Stimulated activated CD8-positive, alpha-beta memory T cell treated with anti-CD3 and anti-CD28 coated beads, Interleukin-4, amount 100 ng/mL, for 1 hour (primary cell): ENCODE measurements at places on chromosomes 5 and 9.

GRCh38 chr5:52139888-52140615 is 647.7 kb upstream of the ITGA1 start:
- DNase-seq = no peak

DNA sequence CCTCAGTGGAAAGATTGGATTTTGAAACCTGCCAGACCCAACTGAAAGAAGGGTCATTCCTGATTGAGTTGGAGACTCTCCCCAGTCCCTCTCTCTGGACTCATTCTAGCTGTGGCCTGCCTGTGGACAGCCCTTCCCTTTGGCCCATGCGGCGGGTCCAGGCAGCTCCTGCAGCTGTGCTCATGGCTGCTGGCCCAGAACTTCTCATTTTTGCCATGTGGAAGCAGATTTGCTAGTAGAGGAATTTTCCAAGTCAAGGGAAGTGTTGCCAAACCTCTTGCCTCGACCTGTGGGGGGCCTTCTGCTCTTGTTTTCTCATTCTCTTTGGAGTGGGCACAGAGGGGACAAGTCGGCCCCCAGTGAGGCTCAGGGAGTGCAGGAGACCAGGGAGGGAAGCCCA is 89.2 kb downstream of the ANKRD33B start:
- no peak for DNase-seq

- no peak for DNase-seq
These were observed 4.5 kb upstream of the EIF4EBP3 start for GRCh38 chr5:140542972-140543371.

DNA sequence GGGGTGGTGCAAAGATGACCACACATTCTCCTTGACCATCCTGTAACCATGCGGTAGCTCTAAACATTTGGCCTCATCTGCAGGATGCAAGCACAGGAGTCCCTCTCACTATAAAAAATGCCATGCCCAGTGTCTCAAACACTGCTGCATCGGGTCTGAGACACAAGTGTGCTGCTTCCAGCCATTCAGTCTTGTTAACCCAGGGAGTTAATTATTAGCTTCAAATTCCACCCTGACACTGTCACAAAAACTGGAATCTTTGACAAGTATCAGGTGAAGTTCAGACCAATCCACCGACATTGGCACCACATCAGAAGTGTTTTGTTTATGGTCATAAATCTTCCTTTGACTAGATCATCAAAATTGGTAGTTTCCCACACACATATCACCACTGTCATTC is 119.1 kb upstream of the RASEF start:
- DNase-seq = no peak

DNA sequence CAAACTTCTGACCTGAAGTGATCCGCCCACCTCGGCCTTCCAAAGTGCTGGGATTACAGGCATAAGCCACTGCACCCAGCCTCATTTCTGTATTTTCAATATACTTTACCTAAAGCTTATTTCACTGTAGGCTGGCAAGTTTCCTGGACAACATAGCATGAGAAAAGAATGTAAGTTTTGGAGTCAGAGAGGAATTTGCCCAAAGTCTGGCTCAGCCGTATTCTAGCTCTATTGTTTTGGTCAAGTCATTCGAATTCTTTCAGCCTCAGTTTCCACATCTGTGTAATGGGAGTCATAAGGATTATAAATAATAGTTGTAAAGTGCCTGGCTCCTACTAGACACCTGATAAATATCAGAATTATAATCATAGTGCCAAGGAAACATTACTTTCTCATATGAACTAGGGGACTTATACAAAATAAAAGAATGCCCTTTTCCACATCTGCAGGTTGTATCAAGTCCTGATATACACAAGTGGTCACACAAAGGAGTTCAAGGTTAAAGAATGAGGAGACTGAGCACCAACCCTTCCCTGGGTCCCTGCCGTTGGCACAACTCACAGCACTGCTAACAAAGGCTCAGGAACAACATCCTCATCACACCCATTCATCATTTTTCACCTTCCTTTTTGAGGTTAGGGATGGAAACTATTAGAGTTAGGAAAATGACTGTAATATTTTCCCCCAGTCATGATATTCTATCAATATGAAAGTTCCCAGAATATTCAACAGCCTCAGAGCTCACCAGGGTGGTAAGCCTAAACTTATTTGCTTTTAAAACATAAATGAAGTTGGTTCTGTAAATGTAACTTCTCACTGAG is 34.6 kb upstream of the RAI14 start:
- no peak for DNase-seq

- no peak for DNase-seq
These were observed 47.3 kb downstream of the LIFR start for GRCh38 chr5:38509185-38509584.

GRCh38 chr9:97372580-97372979 is 39.3 kb upstream of the TDRD7 start:
- DNase-seq = no peak

DNA sequence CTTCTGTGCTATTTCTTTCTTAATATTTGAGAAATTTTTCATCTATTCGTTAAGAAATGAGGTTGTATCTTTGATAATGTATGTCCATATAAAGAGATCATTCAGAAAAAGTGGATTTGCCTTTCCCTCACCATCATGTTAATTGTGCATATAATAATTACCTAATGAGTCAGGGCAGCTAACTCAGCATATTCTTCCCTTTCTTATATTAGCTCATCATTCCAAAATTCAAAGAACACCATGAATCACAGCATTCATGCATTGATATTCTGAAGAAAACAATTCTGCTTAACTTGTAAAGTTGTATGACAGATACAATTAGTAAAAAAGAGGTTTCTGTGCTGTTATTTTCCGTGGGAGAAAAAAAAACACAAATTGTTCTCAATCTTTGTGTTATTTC is 630.6 kb downstream of the TLE1 start:
- no peak for DNase-seq

GRCh38 chr5:5158472-5158895 is 18.4 kb downstream of the ADAMTS16 start:
- no peak for DNase-seq

- DNase-seq = no peak
These were observed 16.2 kb downstream of the CYFIP2 start for GRCh38 chr5:157282150-157282549.

DNA sequence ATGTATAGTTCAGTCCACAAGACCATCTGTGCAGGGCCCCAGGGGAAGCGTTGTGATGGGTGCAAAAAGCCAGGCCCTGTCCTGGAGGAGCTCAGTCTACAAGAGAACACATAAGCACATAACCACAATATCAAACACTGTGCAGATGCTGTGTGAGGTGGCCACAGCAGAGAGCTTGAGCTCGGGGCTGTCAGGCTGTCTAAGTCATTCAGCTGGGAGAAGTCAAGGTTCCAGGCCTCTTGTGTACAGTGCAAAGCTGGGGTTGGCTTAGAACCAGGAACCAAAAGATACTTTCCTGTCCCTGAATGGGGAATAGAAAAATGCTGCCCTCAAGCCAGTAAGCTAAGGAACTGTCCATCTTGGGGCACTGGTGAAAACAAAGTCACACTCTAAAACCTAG is 75.0 kb downstream of the PRDM6 start:
- DNase-seq = no peak

GRCh38 chr5:75935572-75935971 is 147.6 kb upstream of the SV2C start:
- DNase-seq = no peak

DNA sequence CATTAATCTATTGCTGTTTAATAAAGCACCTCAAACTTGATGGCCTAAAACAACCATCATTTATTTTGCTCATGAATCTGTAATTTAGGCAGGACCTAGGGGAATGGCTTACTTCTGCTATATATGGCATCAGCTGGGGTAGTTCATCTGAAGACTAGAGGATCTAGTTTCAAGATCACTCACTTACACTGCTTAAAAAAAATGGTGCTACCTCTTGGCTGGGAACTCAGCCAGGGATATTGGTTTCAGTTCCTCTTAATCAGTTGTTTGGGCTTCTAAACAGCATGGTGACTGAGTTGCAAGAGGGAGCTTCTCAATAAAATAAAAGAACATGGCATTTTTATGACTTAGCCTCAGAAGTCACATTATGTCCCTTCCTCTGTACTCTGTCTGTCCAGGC is 142.0 kb downstream of the FAM114A2 start:
- DNase-seq = no peak

DNA sequence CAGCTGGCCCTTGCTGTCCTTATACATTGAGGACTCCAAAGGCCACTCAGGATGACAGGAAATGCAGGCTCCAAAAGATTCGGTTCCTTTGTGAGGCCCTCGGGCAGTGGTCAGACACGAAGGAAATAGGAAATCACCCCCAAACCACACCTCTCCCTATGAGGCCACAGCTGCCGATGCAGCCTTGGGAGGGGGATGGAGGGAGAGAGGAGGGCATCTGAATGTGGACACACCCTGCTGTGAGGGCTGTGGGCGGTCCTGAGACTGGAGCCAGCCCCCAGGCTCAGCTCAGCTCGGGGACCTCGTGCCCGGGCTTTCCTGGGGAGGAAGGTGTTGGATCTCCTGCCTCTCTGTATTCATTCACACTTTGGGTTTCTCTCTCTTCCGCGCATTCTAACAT is 2.7 kb upstream of the CLPTM1L start:
- no peak for DNase-seq

DNA sequence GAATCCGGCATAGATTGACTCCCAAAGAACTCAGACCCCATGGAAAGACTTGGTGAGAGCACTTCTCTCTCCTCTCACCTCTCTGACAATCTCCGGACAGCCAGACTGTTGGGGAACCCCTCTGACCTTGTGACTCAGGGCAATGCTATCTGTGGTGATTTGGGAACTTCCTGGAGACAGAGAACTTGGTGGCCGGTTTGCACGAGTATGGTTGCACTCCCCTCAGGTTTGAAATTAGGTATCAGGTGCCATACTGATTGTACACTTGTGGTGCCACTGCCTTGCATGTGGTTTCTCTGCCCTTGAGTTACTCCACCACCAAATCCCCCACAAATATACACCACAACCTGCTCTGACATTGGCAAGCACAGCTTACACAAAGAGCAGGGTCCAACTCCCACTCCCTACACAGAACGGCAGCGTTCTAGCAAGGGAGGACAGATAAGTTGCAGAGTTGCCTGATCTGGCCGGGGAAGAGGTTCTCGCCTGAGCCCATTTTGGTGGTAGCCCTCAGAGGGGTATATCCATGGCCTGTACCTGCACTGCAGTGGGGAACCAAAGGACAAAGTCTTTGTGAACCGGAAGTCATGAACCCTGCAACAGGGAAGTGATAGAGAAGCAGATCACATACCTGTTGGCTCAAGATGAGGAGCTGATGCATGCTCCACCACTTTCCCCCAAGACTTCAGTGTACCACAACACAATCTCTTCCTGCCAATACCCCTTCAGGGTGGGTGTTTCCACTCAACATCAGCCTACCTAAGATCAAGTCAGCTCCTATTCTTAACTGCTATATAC is 255.1 kb downstream of the MCTP1 start:
- no peak for DNase-seq

DNA sequence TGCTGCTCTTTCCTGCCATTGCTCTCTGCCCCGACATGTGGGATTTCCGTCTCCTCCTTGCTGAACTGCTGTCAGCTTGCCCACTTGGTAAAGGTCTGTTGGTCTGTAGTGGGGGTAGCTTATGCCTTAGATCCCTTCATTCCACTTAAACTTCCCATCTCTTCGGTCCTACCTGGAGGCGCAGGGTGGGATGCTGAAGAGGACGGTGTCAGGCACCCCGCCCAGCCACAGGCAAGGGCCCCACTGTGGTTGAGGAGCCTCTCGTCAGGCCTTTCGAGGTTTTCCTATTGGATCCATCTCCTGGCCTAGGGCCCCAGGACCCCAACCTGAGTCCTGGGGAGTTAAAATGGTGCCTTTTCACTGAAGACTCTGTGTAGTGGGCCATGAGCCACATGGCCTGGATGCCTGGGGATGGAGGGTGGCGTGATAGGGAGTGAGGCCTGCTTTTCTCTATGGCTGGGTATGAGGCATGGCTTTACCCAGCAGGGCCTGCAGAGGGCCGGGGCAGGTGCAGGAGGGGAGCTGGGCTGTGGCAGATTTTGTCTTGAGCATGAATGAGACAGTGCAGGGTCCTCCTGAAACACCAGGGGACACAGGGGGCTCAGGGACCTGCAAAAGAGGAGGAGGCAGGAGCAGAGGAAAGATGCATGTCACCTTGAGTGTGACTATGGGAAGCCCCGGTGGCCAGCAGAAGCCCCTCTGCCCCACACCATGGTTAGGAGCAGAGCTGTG is 25.8 kb upstream of the RNF130 start:
- DNase-seq = no peak

DNA sequence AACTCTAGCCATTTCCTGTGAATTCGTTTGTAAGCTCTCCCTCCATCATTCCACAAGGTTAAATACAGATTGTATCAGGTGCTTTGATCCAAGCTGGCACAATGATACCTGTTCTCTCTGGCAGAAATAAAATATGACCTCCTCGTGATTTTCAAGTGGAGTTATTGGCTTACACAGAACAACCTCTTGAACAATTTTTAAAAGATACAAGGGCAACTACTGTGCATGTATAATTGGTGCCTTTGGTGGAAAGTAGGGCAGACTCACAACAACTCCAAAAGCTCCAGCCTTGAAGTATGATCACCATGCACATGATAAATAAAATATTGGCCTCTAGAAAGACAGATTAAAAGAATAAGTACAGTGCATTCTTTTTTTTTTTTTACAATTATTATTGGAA is 106.0 kb downstream of the SEMA6A start:
- DNase-seq = no peak

GRCh38 chr5:128274441-128274840 is 190.9 kb downstream of the SLC12A2 start:
- no peak for DNase-seq

DNA sequence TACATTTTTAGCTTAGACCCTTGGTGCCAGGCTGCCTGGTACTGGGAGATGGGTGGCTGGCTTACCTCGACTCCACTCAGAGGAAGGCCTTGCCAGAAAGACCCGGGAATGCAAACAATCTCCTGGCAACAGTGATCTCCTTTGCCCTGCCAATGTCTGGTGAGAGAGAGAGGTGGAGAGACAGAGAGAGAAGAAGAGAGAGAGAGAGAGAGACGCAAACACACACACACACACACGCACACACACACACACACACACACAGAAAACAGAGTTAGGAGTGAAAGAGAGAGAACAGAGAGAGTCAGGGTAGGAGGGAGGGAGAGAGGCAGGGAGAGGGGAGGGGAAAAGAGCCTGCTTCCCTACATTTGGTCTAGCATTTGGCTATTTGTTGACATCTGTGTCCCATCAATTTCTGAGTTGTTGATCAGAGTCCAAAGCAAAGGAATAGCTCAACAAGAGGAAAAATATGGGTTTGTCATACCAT is 181.6 kb upstream of the MAP1B start:
- DNase-seq = no peak

DNA sequence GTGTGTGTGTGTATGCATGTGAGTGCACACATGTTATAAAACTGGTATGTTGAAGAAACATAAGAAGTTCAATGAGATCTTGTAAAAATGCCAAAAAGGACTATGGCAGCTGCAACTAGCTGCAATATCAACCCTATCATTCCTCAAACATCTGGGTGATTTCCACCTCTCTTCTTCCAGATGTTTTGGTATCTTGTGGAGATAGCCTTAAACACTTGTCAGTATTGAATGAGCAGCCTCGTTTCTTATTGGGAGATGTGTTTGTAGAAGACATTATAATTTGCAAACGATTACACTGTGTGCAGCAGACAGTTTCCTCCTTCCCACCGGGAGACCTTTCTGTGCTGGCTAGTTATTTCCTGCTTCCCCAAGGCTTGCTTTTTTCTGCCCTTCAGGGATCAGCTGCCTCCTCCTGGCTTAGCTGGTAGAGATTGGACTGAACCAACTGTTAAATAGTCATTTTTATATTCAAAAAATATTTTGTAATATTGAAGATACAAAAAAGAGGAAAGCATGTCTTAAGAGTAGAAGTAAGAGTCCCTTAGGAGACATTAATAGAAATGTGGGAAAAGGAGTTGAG is 168.4 kb upstream of the MPDZ start:
- no peak for DNase-seq
